Activated T-helper 1 cell treated with anti-CD3 and anti-CD28 coated beads, Interleukin-12 subunit alpha, Interleukin-12 subunit beta, Interleukin-2, Interleukin-4 antibody, amounts not matched to agents 30 ng/mL and 10 ng/mL and 1 ng/mL, durations not matched to agents 14 hours and 24 hours and 36 hours (primary cell): ENCODE measurements at places on chromosomes 7 and 10. TPM values are rescaled to one million over a fixed set of nuclear protein-coding genes. Genes with fewer than 3 reads are reported as not detected.

Gene TBC1D12
- 0.73 and 0.86 TPM in 2 replicates for total RNA-seq

Gene IPMK
- total RNA-seq, result 6.5 and 7.1 TPM in 2 replicates

Gene CTAGE4
- total RNA-seq, result 0.75 and 1.1 TPM in 2 replicates

Gene CNPY1
- not detected in 2 replicates for total RNA-seq

Gene MMRN2
- not detected in 2 replicates for total RNA-seq

Gene RARRES2
- not detected in 2 replicates for total RNA-seq

Gene NEUROG3
- total RNA-seq, result not detected in 2 replicates

Gene PRF1
- 100 and 103 TPM in 2 replicates for total RNA-seq

Gene CPA2
- not detected in 2 replicates for total RNA-seq

Gene FUOM
- total RNA-seq, result 45.4 and 51.8 TPM in 2 replicates

Gene FAM25A
- not detected in 2 replicates for total RNA-seq

Gene MBLAC1
- 4.1 and 5.5 TPM in 2 replicates for total RNA-seq

Gene OR2A1
- total RNA-seq, result not detected in 2 replicates

Gene FBXL13
- total RNA-seq, result 0.34 and 0.54 TPM in 2 replicates

Gene GNGT1
- total RNA-seq, result not detected in 2 replicates

Gene BLOC1S2
- 65.7 and 66.5 TPM in 2 replicates for total RNA-seq

Gene ZWINT
- total RNA-seq, result 101 and 104 TPM in 2 replicates

DNA sequence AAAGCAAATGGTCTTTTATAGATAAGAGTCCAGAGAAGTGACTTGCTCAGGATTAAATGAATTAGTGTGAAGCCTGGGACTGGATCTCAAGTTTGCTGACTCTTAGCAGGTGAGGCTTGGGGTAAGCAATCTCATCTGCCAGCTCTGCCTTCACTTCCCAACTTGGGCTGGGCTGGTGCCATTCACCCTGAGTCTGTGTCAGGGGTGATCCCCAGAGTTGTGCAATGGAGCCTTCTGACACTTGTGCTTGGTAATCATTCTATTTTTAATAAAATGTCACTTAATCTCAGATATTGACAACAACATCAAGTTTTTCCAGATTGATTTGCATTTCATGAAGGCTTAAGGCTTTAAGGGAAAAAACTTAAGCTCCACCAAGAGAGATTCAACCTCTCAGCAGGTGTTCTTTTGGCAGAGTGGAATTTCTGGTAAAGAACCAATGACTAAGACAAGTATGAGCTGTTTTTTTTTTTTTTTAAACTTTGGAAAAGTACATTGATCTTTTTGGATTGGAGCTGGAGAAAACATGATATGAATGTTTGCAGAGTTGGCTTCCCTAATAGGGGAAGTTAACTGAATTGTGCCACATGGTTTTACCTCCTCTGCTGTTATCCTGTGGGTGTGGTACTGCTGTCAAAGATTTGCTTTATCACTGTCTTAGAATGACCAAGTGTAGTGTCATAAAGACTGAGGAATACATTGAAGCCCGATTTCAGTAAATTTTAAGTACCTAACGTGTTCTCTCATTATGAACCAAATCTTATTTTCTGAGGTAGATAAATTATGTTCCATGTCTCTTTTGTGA, 48.6 kb upstream of the GPR37 start:
- DNase-seq, result no peak

GRCh38 chr7:64515781-64516180, 47.1 kb downstream of the ZNF680 start:
- DNase-seq, result no peak

- peak; percentile 47 for DNase-seq
These were observed 35.3 kb downstream of the NET1 start for GRCh38 chr10:5447611-5448071.

- DNase-seq, result no peak
These were observed 91.1 kb upstream of the PDGFA start for GRCh38 chr7:610531-611280.

DNA sequence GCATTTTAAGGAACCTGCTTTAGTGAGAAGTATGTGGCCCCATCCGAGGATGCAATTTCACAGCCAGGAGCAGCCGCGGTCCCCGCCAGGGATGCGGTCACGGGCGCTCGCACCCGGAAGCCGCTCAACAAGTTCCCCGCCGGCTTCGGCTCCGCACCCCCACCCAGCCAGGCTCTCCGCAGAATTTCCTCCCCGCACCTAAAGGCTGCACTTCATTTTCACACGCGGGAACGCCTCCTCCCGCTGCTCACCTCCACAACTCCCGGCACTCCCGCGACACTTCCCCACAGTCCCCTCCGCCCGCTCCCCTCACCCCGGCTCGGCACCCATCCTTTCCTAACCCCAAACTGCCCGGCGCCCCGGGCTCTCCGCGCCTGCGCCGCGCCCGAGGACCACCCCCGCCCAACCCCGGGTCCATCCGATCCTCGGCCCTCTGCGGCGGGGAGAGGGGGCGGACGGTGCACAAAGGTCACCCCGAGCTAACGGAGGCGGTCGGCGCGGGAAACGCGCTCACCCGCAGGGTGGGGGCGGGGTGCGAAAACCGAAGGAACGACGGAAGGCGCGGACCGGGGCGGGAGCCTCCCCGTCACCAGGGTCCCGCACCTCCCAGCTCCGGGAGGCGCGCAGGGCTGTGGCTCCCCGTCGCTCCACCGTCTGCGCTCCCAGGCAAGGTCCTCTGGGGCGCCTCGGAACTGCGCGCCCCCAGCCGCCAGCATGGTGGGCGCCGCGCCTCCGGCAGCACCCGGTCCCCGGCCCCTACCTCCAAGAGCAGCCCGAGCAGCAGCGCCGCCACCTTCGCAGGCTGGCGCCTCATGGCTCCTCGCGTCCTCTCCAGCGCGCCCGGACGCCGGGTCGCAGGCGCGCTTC, 558 bp downstream of the VOPP1 start:
- DNase-seq, result peak; percentile 58

DNA sequence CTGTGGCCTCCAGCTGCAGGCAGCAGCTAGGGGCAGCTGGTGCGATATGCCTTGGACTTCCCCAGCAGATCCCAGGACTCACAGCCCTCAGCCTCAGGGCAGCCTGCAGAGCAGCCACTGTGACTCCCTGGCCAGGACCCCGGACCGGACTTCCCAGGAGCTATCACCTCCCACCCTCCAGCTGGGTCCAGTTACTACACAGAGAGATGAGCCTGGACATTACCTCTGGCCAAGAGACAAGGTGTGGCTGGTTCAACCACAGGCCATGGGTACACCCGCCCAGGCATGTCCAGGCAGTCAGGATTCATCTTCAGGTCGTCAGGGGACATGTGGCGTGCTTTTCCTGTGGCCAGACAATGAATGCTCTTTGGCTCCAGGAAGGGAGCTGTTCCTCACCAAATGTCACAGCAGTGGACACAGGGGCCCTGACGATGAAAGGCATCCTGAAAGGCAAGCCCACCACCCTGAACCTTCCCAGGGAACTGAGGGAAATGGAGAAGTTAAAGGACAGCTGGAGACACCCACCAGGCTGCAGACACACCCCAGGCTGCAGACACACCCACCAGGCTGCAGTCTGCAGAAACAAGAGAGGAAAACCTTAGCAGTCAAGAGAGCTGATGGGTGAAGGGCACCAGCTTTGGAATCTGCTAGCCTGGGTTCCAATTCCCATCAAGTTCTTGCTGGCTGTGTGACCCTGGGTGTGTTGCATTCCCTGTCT, 25.8 kb upstream of the NANOS1 start:
- no peak for DNase-seq

GRCh38 chr10:126497672-126498071, 109.4 kb upstream of the ADAM12 start:
- DNase-seq, result no peak

- DNase-seq, result no peak
These were observed 6.4 kb upstream of the DYNC2I1 start for GRCh38 chr7:158849768-158850544.

DNA sequence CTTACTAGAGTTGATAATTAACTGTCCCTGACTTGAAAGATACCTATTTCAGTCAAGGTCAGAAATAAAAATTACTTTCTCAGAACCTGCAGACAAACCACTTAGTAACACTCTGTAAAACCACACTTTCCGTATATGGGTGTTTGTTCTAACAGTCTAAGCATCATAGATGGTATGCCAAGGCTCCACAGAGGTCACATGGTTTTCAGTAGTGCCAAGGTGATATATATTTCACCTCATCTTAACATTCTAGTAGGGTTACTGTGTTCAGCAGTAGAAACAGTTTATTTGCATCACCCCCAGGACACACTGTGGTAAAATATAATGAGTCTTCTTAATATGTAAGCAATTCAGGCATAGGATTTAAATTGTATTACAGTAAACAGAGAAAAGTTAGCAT, 61.5 kb downstream of the KCND2 start:
- DNase-seq, result no peak

- DNase-seq, result no peak
These were observed 52.0 kb downstream of the GRB10 start for GRCh38 chr7:50730446-50731400.

DNA sequence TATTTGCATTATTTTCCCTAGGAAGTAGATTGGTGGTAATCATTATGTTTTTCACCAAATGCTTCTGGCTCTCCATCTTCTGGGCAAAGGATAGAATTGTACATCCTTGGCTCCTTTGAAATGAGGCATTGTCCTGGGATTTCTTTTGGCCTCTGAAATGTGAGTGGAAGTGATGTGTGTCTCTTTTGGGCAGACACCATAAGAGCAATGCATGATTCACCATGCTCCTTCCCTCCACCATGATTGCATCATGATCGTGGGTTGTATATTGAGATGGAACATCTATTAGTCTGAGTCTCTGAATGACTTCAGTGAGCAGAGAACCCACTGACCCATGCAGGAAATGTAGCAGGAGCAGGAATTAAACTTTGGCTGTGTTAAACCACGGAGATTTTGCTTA, 49.2 kb downstream of the ADRA2A start:
- DNase-seq, result no peak

GRCh38 chr7:30595436-30596013, 847 bp downstream of the GARS1 start:
- no peak for DNase-seq

DNA sequence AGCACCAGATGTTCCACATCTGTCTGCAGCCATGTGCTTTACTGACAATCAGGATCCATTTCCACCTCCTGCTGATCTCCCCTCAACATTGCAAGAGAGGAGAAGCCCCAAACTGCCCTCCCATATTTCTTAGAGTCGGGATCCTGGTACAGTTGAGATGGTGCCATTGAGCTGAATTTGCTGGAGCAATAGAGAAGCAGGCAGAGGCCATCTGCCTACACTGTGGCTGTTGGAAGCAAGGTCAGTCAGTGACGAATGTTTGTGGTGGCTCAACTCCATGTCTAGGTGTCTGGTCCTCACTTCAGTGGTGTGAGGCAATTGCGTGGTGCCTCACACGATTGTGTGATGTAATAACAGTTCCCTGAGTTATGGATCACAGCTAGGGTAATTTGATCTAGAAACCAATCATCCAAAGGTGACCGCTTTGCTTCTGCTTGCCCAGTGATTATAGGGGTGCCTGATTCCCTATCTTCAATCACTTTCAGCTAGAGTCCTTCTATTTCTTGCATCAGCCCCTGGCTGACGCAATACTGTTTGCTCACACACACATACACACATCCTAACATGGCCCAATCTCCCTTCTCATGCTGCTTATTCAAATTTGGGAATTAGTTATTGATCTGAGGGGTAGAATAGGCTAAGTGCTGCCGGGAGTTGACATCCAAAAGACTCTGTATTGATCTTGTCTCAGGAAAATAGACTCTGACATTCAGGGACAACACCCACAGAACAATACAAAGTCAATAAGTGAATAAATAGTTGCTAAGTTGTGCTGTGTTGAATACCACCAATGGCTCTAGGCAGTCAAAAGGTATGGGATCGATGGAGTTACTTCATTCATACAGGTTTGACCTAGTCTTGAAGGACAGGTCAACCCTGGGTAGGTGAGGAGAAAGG, 46.1 kb upstream of the SLC35B4 start:
- no peak for DNase-seq

GRCh38 chr10:109774121-109774440, 149.2 kb downstream of the XPNPEP1 start:
- DNase-seq, result no peak

- no peak for DNase-seq
These were observed 314.7 kb downstream of the PLXNA4 start for GRCh38 chr7:132261327-132262159.

DNA sequence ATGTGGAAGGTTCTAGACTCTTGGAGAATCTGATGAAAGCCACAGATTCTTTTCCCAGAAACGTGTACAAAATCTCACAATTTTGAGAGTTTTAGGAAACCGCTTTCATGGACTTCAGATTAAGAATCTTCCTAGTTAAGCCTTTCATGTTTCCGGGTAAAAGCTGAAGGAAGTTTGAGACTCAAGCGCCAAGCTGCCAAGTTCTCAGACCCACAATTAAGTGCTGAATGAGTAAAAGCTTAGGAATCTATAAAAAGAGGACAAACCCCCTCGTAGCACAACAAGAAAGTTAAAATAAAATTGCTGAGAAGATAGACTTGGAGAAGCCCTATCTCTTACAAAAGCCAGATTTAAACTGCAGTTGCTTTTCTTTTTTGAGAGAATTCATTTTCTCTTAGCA, 99.6 kb downstream of the ST8SIA6 start:
- no peak for DNase-seq

GRCh38 chr10:21628023-21628422, 94.0 kb downstream of the MLLT10 start:
- DNase-seq, result no peak

- no peak for DNase-seq
These were observed 7.5 kb downstream of the MPP7 start for GRCh38 chr10:28295336-28295735.

- DNase-seq, result no peak
These were observed 210.5 kb downstream of the BICC1 start for GRCh38 chr10:58723186-58723585.

DNA sequence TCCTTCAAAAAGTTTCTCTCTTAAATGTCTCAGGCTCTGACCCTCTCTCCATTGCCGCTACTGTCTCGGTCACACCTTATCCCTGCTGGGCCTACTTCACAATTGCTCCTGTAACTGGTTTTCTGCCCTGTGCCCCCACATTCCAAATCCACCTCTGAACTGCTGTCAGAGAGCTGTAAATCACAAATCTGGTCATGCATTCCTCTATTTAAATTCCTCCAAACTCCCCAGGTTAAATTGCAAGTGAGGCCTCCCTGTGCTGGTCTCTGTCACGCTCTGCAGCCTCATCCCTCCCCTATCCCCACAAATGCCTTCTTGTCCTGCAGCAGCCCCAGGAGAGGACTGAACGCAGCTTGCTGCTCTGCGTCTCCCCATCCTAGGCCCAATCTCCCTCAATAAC, 40.4 kb upstream of the CDCA7L start:
- no peak for DNase-seq

GRCh38 chr10:104144931-104145330, 23.0 kb downstream of the SFR1 start:
- no peak for DNase-seq

DNA sequence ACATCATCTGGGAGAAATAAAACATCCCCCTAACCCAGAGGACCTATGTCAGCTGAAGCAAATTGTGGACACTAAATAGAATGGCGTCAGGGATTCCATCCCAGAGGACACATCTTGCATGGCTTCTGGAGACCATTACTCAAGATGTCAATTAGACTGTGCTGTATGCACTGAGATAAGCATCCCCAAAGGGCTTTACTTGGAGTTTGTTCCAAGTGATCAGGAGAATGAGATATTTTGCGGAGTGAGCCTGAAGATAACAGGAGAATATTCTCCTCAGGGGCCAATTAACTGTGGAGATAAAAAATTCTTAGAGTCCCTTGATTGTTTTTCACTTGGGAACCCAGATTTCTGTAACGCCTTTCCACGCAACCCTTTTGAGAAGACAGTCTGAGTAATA, 4.5 kb upstream of the OR2AE1 start:
- DNase-seq, result no peak

- DNase-seq, result no peak
These were observed 489.5 kb downstream of the SH2D4B start for GRCh38 chr10:81027223-81027622.

- DNase-seq, result no peak
These were observed 89.2 kb downstream of the RNF216 start for GRCh38 chr7:5692112-5692844.
